Dermis microvascular lymphatic vessel endothelial cell (primary cell): ENCODE measurements at places on chromosomes 2 and 18. TPM values are rescaled to one million over a fixed set of nuclear protein-coding genes. Genes with fewer than 3 reads are reported as not detected.

- peak; percentile 27 for DNase-seq
These were observed 77.5 kb upstream of the PROKR1 start for GRCh38 chr2:68565858-68566257.

GRCh38 chr2:97932975-97933662 is 62.6 kb downstream of the TMEM131 start:
- DNase-seq, result no peak

DNA sequence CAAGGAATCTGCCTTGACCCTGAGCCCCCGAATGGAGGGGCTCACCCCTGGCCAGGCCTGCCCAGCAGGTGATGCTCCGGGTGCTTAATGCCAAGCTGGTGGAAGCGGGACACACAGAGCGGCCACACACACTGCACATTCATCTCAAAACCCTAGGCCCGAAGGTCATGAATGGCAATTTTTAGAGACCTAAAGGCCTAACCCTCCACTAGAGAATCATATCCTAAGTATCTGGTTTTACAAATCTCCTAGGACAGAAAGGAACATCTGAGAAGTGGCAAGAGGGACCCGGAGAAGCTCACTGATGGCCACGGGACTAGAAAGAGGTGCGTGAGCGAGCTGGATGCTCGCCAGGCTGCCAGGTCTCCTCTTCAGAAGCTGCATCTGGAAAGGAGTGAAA is 38.3 kb downstream of the ST3GAL5 start:
- DNase-seq, result no peak

DNA sequence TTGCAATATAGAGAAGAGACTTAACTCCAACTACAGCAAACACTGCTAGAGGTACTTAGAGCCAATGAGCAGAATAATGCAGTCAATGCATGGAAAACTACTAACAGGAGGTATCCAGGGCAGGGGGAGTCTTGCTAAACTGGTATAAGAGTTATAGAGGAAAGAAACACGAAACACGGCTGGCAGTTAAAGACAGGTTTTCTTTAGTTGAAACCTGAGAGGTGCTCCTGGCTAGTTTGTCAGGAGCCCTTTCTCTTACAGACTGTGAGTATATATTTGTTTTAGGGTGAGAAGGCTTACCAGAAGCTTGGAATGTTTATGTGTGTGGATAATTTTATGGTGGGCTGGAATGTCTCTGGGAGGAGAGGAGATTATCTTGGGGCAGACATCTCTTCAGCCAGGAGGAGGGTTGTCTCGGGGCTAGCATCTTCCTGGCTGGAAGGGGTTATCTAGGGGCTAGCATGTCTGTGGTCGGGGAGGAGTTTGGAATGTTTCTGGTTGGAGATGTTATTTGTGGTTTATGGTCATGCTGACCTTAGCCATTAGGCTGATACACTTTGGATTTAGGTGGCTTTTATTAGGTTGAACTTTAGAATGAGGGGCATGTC is 1048.8 kb downstream of the DPP10 start:
- no peak for DNase-seq

AGXT gene
- not detected in 2 replicates for total RNA-seq
